ENCODE measurements at places on chromosomes 6 and 20.

GRCh38 chr6:21163110-21163837, 430.3 kb upstream of the SOX4 start:
- no peak for DNase-seq

- peak; percentile 49 for DNase-seq
Observed at GRCh38 chr6:43705996-43706395, 18.4 kb upstream of the MRPS18A start.

DNA sequence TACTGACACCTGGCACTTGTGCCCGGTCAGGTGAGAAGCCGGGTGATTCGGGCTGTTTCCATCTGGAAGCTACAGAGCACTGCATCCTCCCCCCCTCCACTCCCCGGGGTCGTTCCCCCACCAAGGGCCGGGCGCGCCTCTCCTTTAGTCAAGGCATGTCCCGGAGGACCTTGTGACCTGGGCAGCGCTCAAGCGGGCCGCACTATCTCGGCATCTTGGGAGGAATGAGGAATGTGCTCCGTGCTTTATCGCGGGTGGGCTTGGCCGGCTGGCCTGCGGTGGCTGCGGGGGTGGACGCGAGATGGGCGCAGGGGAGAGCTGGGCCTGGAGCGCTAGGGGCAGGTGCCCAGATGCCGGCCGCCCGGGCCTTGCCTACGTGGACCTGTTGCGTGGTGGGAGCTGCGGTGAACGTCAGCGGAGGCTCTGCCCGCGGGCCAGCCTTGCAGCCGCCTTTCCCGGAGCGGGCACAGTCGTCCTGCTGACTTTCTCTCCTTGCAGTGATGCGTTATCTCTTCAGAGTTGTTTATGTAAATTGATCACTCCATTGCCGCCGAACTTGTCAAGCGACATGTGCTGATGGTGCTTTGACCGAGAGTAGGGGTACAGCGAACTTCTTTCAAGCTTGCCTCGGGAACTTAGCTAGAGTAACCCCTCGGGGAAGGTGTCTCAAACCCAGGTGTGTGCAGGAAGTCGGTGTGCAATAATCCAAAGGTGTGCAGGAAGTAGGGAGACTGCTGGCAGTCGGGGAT, 1.1 kb downstream of the LRRC1 start:
- DNase-seq = peak; percentile 60

GRCh38 chr20:61251529-61252393, at the start of gene CDH4:
Gene CDH4, plus strand, starts transcription at chr20:61252261.
- no peak for DNase-seq

DNA sequence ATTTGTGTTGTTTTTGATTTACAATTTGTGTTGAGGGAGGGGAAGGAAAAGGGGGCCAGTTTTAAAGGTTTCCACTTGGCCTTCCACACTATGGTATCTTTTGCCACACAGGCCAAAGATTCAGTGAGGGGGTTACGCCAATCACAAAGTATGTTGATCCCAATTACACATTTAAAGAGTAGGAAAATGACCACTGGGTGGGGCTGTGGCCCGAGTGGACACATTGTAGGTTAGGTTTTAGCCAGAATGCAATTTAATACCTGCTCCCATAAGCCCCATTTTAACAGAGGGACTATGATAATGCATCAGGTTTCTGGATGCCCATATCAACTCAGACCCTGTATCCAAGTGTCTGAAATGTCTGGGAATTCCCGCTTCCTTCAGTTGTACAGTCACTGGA, 15.6 kb downstream of the VGLL2 start:
- no peak for DNase-seq

DNA sequence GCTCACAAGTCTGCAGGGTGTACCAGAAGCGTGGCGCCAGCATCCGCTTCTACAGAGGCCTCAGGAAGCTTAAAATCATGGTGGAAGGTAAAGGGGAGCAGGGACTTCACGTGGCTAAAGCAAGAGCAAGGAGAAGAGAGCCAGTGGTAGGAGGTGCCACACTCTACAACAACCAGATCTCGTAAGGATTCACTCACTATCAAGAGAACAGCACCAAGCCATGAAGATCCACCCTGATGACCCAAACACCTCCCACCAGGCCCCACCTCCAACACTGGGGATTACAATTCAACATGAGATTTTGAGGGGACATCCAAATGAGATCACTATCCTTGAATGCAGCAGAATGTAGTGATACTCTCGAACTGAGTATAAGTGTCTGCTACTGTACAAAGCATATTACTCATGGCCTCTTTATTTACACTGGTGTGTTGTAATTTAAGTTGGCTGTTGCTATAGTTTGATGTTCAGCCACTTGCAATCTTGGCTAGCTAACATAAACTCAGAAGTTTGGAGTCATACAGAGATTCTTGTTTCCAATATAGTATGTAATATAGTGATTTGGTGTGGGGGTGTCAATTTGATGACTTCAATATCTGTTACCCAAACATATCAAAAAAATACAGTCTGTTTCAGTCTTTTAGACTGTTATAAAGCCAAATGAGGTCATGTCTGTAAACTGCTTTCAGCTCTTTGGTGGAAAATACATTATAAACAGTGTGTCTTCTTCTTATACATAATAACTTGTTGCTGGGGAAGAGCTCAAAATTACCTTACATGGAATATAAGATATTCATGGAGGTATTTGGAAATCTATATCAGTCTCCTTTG, 39.4 kb upstream of the MYLIP start:
- no peak for DNase-seq

DNA sequence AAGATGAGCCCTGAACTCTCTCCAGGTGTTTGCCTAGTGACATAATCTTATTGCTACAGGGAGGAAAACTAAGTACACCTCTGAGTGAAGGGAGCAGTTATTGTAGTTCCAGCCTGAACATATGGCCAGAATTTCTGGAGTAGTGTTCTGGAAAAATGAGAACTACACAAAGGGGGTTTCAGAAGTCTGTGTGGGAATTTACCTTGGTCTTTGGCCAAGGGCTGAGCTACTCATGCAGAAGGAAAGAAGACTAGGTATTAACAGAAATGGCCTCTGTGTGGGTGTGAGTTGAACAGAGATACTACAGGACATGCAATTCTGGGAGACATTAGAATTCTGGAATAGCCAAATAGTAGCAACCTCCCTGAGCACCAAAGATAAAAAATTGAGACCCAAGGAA, 1009.7 kb upstream of the GJE1 start:
- no peak for DNase-seq

DNA sequence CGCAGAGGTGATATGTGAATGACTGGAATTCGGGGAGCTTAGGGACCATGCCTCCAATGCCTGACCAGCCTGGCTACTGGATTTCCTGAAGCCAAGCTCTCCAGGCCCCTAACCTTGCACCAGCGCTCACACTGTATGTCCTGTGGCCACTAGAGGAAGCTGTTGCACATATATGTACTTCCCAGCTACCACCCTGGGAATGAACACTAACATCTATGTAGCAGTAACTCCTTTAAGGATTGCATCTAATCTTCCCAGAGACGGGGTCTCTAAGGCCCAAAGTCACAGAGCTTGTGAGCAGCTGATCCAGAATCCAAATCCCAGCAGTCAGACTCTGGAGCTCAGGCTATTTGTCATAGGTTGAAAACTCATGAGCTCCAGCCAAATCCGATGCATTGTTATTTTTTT, 20.4 kb upstream of the BPIFB1 start:
- DNase-seq = peak; percentile 58

DNA sequence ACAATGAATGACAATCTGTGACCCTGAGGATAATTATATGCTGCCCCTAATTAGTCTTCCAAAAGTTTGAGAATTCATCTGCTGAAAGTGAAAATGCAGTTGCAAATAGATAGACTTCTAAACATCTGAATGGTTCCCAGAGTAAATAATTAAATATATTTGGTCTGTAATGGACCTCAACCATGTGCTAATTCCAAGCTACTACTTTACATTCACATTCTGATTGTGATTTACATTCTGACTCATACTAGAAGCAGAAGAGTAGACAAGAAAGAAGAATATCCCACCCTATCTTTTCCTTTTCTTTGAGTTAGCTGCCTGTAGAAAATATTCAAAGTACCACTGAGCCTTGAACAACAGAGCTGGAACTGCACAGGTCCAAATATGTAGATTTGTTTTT, 80.8 kb downstream of the PTPRK start:
- DNase-seq = no peak

GRCh38 chr6:111761783-111762312, 111.4 kb downstream of the FYN start:
- no peak for DNase-seq

DNA sequence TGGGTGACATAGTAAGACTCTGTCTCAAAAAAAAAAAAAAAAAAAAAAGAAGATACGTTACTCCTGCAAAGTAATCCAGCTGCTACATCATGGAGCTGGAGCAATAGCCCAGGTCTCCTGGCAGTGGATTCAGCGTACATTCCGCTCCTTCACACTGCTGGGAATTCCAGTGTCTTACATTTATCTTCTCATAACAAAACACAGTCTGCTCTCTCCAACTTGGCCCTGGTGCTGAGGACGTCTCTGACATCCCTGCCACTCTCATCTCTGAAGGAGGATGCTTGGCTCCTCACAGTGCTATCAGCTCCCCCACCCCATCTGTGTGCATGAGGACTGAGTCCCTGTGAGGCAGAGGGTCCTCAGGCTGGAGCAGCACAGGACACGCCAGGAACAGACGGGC, 529.8 kb downstream of the CD83 start:
- no peak for DNase-seq

GRCh38 chr20:41476013-41476441, 109.4 kb upstream of the EMILIN3 start:
- peak; percentile 54 for DNase-seq

- DNase-seq = no peak
Observed at GRCh38 chr6:17099401-17100059, 2.3 kb upstream of the STMND1 start.

GRCh38 chr6:163786995-163787671, 372.6 kb downstream of the QKI start:
- DNase-seq = no peak

DNA sequence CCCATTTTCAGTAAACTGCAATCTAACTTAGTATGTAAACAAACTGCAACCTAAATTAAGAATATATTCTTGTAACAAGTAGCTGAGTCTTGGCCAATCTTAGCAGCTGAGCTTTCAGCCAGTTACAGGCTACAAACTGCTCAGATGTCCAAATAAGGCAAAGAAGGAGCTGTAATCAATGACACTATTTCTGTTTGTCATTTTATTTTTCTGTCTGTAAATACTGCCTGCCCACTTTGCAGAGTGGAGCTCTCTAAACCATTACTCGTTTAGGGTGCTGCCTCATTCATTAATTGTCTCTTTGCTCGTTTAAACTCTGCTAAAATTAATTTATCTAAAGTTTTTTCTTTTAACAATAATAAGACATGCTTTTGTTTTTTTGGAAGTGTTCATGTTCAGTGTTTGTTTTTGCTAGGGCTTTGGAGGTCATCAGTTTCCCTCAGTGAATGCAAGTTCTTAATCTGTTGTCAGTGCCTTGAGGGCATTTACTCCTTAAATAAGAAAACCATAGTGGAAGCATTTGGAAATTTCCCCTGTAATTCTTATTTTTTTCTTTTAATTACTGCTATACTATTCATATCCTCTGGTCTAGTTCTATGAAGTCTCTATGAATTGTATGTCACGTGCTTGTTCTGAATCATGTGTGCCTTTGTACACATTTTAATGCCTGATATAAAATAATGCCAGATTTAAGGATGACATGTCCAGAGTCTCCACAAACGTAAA, 3.6 kb upstream of the PRL start:
- no peak for DNase-seq

- DNase-seq = no peak
Observed at GRCh38 chr6:139288496-139289040, 3.2 kb downstream of the TXLNB start.

DNA sequence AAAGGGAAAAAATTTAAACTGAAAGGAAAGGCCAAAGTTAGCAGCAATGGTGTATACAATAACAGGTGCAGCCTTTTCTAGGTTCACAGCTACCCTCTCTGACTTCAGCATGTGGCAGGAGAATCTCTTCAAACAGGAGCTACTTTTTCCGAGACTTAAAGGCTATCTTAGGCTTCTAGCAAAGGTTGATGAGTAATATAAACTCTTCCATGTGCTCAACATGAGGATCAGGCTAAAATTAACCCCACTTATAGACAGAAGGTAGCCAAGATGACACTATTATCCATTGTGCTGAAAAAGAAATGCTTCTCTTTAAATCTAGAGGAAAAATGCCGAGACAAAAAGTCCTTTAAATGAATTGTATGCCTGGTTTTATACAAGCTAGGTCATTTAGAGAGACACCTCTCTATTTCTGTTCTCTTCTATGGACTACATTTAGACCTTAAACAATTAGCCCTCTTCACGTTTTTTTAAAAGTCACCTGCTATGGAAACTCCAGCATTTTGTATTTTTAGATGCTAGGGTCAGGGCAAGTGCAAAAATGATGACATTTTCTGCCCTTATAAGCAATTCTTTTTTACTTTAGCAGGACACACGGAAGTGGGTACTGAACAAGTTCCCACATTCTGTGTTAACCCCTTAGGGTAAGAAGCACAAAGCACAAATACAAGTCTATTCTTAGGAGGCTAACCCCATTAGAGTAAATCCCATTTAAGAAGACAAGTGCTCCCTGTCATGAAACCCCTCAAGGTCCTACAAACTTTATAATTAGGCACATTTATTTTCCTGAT, 216.8 kb upstream of the CITED2 start:
- no peak for DNase-seq

DNA sequence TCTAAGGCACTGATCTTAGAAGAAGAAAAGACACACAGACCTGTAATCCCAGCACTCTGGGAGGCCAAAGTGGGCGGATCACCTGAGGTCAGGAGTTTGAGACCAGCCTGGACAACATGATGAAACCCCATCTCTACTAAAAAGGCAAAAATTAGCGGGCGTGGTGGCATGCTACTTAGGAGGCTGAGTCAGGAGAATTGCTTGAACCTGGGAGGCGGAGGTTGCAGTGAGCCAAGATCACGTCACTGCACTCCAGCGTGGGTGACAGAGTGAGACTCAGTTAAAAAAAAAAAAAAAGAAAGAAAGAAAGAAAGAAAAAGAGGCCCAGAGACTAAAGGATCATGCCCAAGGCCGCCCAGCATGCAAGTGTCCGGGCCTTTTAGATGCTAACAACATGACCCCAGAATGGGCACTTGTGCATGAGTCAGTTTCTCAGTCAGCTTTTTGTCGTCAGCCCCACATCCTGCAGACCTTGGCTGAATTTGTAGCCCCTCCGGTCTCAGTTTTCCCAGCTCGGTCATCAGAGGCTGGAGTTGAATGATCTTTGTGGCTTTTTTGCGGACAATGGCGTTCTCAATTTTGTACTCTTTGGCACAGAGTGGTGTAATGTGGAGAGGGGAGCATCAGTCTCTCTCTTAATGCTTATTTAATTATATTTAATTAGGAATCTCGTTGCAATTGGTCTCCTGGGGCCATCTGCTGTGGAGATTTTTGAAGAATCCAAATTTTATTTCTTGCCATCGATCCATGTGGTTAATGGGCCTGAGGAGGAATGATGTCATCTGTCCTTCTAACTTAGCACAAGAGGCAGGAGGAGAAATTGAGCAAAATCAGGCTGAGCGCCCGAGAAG, 30.6 kb upstream of the APCDD1L start:
- no peak for DNase-seq

DNA sequence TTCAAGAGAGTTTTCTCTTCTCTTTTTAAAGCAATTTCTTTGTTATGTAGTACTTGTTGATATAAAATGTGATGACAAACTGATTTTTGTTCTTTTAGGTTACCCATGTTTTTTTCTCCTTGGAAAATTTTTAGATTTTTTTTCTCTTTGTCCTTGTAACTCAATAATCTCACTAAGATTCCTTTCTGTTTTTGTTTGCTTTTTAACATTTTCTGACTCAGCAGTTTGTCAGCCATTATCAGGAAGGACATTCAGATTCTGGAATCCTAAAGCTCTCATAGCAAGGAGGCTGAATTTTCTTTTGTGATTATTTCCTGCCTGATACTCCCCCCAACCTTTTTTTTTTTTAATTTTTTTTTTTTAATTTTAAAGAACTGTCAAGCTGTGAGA, 75.2 kb upstream of the CITED2 start:
- no peak for DNase-seq

Data from NCI-H510A (cell line).